ENCODE measurements at places on chromosomes 13 and 19.

DNA sequence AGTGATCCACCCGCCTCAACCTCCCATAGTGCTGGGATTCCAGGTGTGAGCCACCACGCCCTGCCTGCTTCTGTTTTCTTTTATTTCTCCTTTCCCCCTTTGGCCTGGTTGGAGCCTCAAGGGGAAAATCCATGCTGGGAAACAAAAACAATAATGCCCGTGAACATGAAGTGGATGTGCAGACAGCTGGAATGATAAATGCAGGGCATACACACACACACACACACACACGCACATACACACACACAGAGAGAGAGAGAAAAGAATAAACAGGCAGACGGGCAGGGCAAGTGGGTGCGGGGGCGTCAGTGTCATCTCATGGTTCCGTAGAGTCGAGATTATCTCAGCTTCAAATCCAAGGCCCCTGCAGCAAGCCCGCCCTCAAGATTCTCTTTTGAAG lies 4.4 kb upstream of the PLEKHF1 start:
- no peak for DNase-seq

GRCh38 chr19:3073159-3073563 lies 10.9 kb upstream of the TLE5 start:
- DNase-seq: peak; percentile 51

DNA sequence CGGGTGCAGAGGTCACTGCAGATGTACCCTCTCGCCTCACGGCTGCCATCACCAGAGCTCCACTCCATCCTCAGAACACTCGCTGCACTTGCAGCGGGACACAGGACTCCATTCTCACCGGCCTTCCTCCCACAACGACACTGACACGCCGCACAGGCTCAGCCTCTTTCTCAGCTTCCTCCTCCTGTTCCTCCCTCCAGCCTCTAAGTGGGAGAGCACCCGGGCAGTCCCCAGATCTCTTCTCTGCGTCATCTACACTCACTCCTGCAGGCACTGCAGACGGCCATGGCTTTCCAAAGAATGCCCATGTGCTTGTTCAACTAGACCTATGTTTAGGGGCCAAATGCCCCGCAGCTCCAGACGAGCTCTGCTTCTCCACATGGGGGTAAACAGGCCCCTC lies 14.3 kb upstream of the FKRP start:
- peak; percentile 51 for DNase-seq

DNA sequence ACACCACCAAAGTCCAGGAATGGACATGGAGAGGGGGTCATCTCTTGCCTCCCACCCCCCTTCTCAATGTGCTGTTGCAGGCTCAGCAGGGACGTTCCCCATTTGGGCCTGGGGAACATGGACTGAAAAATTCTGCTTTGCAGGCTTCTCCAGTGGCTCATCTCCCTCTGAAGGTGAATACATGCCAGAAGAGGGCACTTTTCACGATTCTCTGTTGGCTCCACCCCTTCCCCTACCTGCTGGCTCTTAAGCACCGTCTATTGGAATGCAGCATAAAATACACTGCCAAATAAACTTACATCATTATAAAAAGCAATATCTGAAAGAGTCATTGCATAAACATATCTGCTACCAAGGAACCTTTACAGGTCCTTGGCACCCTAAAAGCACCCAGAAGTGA lies 35.7 kb downstream of the NHLRC3 start:
- no peak for DNase-seq

DNA sequence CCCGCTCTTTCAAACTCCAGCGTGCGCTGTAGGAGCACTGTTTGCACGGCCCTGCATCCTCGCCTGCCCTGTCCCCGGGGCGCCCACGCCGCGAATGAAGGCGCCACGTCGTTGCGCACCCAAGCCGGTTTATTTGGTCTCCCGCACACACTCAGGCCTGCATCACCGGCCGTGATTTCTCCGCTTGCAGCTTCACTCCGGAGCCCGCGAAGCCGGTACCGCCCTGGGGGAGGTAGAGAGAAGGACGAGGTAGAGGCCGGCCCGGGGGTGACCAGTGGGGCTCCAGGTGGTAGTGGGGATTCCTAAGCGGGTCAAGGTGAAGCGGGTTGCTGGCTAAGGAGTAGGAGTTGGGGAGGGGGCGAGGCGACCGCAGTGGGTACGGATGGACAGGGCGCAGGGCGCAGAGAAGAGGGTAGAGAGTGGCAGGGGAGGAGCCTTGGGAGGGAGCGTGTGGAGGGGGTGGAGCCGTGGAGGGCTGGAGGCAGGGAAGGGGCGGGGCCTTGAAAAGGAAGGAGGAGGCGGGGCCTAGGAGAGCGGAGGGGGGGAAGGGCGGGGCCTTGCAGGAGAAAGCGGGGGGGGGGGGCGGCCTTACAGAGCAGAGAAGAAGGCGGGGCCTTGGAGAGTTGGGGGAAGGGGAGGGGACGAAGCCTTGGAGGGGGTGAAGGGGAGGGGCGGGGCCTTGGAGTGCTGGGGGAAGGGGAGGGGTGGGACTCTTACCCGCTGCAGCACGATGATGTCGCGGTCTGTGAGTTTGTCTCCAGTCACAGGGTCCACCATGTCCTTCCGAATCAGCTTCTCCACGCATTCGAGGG lies 24.6 kb downstream of the NOSIP start:
- no peak for DNase-seq

DNA sequence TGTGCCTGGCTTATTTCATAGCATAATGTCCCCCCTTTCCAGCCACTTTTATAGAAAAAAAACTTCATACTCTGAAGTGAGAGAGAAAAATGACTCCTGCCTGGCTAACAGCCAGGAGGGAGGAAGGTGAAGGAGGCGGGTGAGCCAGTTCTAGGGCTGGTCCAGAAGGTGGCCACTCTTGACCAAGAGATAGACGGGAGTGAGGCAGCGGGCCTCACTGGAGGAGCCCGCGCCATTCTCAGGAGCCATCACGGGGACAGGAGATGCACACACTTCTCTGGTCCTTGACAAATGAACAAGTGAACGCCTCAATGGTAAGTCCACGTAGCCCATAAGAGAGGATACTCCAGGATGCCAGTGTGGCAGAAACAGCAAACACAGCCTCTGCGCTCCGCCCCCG lies 231.4 kb downstream of the UQCRFS1 start:
- no peak for DNase-seq

GRCh38 chr13:29707876-29708543 lies 112.5 kb upstream of the SLC7A1 start:
- DNase-seq: peak; percentile 43

DNA sequence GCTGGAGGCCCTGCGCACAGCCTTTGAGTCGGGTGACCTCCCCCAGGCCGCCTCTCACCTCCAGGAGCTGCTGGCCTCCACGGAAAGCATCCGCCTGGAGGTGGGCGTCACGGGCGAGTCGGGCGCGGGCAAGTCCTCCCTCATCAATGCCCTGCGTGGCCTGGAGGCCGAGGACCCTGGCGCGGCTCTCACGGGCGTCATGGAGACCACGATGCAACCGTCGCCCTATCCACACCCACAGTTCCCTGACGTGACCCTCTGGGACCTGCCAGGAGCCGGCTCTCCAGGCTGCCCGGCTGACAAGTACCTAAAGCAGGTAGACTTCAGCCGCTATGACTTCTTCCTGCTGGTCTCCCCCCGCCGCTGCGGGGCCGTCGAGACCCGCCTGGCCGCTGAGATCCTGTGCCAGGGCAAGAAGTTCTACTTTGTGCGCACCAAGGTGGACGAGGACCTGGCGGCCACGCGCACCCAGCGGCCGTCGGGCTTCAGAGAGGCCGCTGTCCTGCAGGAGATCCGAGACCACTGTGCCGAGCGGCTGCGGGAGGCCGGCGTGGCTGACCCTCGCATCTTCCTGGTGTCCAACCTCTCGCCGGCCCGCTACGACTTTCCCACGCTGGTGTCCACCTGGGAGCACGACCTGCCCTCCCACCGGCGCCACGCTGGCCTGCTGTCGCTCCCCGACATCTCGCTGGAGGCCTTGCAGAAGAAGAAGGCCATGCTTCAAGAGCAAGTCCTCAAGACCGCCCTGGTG lies 2.9 kb downstream of the IRGC start:
- DNase-seq: no peak

DNA sequence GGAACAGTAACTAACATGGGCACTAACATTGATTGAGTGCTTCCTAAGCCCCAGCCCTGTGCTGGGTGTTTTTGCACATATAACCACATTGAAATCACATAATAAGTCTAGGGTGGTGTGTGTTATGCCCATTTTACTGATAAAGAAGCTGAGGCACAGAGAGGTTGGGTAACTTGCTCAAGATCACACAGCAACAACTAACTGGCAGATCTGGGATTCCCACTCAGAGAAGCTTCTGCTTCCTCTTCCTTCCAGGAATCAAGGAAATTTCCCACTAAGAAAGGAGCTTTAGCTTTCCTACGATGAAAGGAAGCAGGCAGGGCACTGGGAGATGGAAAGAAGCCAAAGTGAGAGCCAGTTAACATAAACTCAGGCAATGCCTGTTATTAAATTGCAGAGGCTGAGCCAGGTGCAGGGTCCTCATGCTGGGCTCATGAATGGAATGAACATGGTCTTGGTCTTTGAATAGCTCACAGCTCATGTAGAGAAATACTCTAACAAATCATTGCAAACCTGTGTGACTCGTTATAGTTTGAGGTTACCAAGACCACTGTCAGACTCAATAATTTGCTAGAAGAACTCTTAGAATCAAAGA lies 10.1 kb downstream of the SSC5D start:
- no peak for DNase-seq

DNA sequence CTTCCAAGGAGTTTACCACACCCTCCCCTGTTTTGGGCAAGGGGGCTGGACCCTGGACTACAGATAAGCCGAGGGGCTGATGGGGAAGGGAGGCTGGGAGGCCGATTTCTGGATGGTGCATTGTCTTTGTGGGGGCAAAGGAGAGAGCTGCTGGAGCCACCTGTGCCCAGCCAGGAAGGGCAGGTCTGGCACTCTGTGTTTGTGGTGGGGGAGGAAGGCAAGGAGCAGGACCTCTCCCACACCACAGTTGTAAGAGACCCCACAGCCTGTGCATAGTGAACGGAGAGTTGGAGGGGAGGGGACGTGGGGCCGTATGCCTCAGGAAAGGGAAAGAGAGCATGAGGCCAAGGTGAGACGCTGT lies 16.0 kb upstream of the PRR19 start:
- no peak for DNase-seq

DNA sequence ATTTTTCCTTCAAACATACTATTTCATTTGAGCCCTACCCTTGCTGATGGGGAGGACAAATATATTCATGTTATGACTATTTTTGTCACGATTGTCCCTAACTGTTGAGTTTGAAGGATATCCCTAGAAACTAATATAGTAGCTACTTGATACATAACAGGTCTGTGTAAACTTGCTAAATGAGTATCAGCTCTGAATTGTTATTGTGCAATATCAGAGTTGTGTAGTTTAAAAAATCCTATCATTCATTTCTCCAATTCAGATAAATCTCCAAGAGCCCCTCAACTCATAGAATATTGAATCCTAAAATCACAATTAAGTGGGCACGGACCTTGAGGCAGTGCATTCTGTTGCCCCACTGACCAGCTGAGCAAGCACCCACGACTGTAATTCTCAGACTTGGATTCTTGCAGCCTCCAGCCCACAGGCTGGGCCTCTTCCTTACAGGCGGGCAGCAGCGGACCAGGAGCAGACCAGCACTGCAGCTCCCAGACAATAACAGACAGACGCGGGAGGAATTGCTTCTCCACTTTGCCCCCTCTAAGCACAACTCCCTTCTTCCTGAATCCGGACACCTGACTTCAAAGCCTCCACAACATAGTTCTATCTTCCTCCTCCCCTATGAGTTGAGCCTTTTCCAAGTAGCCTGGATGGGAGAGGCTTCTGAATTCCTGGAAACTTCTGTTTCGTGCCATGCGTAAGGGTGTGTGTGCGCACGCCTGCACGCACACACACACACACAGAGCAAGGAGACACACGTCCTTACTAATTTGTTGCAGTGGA lies 337.6 kb upstream of the ARGLU1 start:
- no peak for DNase-seq

DNA sequence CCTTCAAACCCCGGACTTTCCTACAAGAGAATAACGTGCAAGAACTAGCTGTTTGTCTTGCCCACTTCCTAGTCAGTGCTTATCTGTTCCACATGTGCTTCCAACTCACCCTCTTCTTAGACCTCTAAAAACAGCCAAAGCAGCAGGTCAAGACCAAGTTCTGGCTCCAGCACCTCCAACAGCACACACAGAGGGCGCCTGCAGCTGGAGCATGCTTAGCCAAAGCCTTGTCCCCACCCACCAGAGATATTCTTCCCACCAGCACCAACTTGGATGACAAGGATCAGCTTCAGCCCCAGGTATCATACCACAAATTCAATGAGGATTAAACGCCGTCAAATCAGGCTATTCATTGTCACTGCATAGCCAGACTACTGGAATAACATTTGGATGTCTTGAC lies 17.9 kb downstream of the RCBTB1 start:
- no peak for DNase-seq

DNA sequence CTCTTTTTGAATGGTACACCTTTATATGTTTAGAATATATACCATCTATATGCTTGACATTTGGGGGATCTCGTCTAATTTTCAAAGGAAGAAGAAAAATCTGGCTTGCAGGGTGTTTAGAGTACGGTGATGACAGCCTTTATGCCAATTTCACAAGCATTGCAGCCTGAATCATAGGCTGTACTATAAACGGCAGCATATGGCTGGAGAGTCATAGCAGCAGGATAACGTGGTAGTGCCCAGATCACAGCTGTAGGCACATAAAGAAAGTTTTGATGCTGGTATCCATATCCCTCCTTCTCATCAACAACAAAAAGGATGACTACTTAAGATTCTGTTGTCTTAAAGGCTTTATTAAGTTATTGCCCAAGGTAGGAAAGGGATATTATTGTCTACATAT lies 253.0 kb downstream of the PCDH9 start:
- no peak for DNase-seq

DNA sequence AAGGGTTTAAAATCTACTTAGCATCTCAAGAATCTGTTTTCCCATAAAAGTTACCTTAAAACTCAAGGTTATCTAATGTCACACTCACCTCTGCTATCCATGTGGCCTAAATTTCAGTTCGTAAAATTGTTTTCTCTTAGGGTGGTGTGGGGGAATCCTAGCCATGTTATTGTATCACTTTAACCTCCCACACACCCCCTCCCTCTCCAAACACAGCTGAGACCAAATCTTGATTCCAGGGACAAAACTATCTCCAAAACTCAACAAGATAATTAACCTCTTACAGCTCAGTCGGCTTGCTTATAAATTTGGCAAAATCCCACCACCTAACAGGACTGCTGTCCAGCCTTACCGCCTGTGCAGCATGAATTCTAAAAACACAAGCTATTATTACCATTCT lies 3.8 kb downstream of the CARS2 start:
- DNase-seq: no peak

DNA sequence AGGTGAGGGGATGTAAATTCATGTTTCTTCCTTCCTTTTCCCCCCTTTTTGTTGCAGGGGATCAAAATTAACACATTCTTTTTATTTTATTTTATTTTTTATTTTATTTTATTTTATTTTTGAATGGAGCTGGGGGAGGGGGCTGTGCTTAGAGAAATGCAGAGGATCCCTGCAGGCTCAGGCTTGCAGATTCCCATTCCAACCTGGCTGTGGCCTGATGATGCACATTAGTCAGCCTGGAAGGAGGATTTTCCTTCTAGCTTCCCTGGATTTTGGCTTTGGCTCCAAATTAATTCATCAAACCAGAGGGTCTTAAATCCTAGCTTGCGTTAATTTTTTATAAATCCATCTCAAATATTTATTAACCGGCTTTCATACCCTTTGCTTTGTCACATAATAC lies 67.0 kb downstream of the FREM2 start:
- no peak for DNase-seq
